H54 (cell line): ENCODE measurements at places on chromosomes 11 and 22.

DNA sequence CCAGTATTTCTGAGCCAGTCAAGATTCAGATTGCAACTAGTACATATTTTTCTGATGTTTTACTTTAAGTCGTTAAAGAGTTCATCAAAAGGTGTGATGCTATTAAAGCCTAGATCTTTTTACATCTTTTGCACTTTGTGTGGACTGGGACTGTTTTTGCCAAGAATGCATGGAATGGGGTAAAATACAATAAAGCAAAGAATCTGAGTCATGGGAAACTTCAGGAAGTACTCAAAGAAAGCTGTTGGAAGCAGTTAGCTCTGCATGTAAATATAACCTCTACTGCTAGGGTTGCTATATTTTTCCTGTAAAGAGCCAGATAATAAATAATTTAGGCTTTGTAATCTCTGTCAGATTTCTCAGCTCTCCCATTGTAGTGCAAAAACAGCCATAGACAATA lies 20.9 kb downstream of the ATXN10 start:
- no peak for DNase-seq

- DNase-seq = no peak
Measured at GRCh38 chr11:64379817-64380709, 21.1 kb downstream of the RPS6KA4 start.

GRCh38 chr11:64232967-64233315 lies 1.4 kb upstream of the VEGFB start:
- DNase-seq = no peak

- DNase-seq = no peak
Measured at GRCh38 chr11:83409891-83410290, 123.7 kb upstream of the CCDC90B start.

DNA sequence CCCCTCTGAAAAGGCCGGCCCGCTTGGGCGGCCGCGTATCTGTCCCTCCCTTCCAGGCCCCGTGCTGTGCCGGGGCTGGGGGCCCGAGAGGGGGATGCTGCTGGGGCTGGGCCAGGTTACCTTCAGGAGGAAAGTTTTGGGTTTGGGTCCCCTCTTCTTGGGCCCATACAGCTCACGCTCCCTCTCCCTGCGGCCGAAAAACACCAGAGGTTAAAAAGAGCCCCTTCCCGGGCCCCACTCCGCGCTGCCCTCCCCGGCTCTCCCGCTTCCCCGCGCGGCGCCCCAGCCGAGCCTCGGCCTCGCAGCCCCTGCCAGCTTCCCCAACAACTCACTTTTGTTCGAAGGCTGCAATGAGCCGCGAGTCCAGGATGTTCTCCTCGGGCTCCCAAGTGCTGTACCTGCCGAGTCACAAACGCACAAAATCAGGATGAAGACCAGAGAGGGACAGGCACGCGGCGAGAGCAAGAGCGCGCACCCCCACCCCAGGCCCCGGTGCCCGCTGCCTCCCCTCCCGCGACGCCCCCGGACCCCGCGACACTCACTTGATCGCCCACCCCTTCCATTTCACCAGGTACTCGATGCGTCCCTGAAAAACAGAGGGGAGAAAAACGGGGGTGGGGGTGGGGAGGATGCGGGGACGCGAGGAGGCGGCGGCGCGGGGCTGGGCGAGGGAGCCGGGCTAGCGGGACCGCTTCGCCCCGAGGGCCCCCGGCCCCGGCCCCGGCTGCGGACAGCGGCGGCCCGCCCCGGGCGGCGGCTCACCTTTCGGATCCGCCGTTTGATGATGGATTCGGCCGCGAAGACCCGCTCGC lies 450 bp downstream of the CBX6 start:
- DNase-seq = no peak

DNA sequence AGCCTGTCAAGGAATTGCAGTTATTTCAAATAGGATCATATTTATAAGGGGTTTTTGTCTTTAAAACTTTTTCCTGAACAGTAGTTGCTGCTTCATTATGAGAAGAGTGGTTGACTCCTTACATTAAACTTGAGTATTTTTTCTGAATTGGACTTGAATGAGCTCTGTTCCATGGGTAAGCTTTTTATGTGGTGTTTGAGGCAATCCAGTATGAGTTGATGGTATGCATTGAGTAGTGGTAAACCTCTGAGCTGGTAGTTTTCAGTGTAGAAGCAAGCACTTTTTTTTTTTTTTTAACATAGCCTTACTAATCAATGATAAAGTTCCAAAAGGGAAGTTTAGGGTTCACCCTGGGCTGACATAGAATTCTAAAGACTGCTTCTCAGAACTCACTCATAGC lies 3.4 kb downstream of the KMT2A start:
- DNase-seq = no peak

DNA sequence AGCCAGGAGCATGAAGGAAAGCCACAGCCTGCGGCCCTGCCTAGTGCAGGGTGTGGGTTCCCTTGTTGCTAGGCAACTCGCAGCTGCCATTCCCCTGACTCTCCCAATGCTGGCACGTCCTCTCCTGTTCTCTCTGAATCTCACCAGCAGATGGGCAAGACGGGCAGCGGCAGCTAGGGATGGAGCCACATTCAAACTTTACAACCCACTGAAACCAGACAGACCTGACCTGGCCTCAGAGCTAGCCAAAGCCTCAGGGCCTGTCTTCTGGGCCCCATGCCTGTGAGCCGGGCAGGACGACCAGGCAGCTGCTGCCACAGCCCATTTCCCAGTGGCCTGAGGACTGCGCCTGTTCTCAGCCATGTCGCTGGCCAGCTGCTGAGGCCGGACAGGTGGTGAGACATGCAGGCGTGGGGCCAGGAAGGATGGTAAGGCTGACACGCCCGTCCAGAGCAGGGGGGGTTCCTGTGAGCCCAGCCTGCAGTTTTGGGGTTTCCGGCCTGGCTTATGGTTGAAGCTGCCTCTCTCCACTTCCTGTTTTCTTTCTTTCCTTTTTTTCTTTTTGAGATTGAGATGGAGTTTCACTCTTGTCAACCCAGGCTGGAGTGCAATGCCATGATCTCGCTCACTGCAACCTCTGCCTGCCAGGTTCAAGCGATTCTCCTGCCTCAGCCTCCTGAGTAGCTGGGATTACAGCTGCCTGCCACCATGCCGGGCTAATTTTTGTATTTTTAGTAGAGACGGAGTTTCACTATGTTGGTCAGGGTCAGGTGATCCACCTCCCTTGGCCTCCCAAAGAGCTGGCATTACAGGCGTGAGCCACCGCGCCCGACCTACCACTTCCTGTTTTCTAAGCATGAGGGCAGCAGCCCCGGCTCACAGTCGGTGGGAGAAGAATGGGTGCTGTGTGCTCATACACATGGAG lies 4.1 kb downstream of the SUN2 start:
- DNase-seq = no peak

GRCh38 chr22:50660306-50660705 lies 12.3 kb upstream of the SHANK3 start:
- no peak for DNase-seq

DNA sequence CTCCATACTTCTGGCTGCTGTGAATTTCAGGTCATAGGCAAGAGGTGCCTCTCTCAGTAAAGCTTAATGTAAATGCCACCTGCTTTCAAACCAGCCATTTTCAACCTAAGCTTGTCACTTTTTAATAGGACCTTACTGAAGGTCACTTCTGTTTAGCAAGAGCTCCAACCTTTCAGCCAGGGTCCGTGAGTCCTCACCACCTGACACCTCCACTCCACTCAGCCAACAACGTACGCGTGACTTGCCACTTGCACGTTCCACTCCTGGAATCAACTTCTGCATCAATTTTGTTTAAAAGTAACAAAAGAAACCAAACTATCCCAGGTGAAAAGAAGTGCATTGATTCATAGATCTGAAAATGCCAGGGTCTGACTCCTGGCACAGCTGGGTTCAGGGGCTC lies 114.4 kb downstream of the TRIM29 start:
- no peak for DNase-seq

GRCh38 chr11:124285610-124286344 lies 28.0 kb downstream of the OR8D1 start:
- DNase-seq = no peak

DNA sequence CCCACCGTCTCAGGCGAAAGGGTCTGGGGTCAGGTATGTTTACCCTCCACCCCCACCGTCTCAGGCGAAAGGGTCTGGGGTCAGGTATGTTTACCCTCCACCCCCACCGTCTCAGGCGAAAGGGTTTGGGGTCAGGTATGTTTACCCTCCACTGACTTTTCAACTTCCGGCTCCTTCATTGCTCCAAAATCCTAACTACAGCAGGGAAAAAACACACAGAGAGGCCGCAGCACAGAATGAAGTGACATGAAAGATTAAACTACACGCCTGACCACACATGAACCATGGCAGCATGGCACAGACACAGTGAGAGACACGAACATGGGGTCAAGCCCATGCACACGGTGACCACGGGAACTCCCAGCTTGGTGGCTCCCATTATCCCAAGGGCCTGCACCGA lies 634.9 kb upstream of the B3GAT1 start:
- DNase-seq = no peak

- no peak for DNase-seq
Measured at GRCh38 chr11:76251226-76251575, 44.9 kb upstream of the WNT11 start.

DNA sequence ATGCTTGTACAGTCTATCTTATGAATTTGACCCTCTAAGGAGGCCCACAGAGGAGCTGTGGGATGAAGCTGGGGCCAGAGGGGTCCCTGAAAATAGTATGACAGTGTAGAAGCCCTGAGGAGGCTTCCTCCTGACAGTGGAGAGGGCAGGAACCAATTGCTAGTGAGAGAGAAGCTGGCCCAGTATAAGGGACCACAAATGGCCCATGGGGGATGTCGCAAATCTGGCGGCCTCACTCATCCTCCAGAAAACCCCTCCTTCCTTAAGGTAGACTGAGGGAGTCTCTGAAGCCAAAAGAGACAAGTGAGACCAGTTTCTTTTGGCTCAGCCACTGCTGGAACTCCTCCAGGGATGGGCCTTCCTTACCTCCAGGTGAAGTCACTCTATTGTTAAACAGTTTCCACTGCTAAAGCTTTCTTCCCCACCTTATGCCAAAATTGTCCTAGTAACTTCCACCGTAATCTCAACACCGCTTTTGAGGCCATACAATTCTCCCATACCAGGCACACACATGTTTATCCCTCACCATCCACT lies 17.8 kb upstream of the CASTOR1 start:
- DNase-seq = no peak

- DNase-seq = peak; percentile 41
Measured at GRCh38 chr22:45318168-45318557, 8.4 kb downstream of the FAM118A start.
